Inflammatory macrophage treated with lipopolysaccharide for 4 hours (primary cell): ENCODE measurements at places on chromosomes 3 and 15.
A peak's percentile ranks its signal among the peaks of the same experiment; 100 is the strongest.

- DNase-seq: peak; percentile 99
Measured at GRCh38 chr3:99505646-99506269, 132.6 kb upstream of the COL8A1 start.

DNA sequence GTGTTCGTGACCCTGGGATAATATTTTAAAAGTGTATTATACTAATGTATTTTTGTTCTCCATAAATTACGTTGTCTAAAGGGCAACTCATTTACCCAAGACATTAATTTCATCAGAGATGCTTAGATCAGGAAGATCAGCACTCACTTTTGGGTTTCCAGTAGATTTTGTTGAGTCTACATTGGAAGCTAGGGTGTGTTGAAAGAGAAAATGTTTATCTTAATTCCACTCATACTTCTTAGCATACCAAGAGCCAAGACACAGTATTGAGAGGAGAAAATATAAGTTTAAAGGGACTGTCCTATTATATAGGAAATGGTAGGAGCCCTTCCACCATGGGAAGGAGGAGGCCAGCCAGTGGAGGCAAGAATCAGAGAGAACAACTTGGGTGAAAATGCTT is 412.9 kb upstream of the RGMA start:
- DNase-seq: no peak

GRCh38 chr3:32009101-32009500 is 27.6 kb downstream of the ZNF860 start:
- no peak for DNase-seq

GRCh38 chr3:13172644-13173013 is 99.4 kb upstream of the IQSEC1 start:
- no peak for DNase-seq

DNA sequence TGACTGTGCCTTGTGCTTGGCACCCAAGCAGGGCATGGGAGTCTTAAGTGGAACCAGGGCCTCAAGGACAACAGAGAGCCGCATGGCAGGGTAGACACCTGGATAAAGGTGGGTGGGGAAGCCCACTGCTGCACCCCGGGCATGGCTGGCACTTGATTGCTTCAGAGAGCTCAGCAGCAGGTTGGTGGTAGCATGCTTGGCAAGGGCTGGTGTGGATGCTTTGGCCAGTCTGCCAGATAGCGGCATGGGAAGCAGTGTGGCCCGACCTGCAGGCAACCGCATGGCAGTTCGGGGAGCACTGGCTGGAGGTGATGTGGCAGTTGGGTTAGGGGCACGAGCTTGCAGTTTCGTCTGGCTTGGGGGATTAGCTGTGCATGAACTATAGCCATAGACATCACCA is 2.5 kb downstream of the CCDC71 start:
- no peak for DNase-seq

DNA sequence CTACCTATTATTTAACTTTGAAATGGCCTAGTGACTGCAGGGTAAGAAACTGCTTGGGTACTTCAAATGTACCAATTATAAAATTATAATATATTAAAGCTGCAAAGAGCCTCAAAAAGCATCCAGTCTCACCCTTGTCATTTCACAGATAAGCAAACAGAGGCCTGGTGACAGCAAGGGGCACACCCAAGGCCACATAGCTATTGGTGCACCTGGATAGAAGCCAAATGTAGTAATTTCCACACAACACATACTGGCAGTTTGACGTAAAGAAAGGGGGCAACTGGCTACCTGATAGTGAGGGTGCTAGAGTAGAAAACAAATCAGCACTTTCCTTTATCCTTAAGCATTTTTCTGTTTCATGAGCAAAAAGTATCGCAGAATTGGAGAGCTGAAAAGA is 51.1 kb downstream of the IFT57 start:
- no peak for DNase-seq

DNA sequence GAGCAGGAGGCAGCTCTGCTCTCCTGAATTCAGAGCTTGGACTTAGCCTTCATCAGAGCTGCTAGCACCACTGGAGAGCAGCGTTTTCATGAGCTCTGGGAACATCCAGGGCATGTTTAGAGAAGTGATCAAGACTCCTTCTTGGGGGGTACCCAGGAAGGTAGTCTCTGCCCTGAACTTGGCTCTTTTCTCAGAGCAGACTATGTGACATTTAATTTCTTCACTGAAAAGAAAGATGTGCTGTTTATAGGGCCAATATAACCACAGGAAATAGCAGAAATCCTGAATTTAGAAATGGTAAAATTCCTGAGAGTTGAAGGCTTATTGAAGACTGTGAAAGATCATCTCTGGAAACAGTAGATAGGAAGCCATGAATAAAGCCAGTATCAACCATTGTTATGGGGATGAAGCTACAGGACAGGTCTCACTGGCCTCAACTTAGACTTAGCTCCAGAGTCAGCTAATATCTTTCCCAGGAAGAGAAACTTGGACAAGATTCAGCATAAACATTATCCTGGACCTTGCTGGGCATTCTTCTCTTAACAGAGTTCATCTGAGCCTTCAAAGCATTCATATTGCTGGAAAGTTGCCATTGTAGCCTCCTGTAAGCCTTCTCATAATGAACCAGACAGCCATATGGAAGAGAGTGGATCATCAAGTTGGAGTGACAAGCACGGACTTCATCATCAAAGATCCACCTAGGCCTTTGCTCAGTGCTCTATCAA is 386.6 kb upstream of the THBS1 start:
- no peak for DNase-seq

GRCh38 chr3:14511623-14512280 is 28.4 kb downstream of the GRIP2 start:
- no peak for DNase-seq

DNA sequence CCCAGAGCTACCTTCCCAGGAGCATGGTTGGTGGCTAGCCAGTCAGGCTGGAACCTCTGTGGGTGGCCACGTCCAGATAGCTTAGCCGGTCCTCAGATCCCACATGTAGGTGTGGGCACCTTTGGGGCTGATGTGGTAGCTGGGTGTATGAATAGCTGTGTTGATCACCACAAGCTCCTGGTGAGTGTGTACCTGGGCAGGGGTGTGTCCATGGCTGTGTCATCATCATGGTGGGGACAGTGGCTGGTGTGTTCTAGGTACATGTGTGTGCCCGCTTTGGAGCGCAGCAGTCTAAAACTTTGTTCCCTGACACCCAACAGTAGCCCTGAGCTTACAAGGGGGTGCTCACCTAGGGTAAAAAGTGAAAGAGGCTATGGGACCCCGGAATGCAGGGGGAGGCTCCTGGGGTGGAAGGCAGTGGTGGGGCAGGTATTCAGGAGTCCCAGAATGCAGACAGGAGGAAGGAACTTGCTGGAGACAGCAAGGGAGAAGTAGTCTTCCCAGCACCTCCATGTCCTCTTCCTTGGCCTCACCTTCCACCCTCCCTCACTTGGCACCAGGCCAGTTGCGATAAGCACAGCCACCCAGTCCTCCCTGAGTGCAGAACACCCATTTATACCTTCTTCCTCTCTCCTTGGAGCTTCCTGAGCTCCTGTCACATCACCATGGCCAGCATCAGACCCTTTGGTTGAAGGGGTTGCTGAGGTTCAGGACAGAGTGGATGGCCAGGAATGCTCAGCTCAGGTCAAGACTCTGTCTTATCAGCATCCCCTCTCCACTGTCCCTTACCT is 1.2 kb downstream of the CISH start:
- no peak for DNase-seq

GRCh38 chr3:143849854-143850549 is 1.7 kb upstream of the SLC9A9 start:
- peak; percentile 57 for DNase-seq

GRCh38 chr15:95709959-95710695 is 620.4 kb upstream of the NR2F2 start:
- DNase-seq: no peak

DNA sequence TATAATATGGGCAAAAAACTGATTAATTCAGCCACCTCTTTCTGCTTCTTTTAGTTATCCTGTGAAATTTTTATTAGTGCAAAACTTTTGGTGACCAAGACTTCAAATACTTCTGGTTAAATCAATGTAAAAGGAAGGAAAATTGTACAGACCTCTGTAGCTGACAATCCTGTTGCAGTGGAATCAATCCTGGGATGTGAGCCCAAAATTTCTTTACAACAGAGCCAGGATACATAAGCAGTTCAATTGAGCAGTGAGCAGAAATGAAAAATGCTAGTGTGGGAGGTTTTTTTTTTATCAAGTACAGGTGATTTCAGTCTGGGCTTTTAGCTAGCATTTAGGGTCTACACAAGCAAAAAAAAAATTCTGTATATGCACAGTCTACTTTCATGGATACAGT is 398.0 kb downstream of the OTOL1 start:
- no peak for DNase-seq

- no peak for DNase-seq
Measured at GRCh38 chr15:100090411-100090810, 251.4 kb downstream of the ADAMTS17 start.

- DNase-seq: no peak
Measured at GRCh38 chr3:55445551-55445950, 41.6 kb downstream of the WNT5A start.

- DNase-seq: no peak
Measured at GRCh38 chr3:67661089-67661488, 6.7 kb upstream of the SUCLG2 start.

DNA sequence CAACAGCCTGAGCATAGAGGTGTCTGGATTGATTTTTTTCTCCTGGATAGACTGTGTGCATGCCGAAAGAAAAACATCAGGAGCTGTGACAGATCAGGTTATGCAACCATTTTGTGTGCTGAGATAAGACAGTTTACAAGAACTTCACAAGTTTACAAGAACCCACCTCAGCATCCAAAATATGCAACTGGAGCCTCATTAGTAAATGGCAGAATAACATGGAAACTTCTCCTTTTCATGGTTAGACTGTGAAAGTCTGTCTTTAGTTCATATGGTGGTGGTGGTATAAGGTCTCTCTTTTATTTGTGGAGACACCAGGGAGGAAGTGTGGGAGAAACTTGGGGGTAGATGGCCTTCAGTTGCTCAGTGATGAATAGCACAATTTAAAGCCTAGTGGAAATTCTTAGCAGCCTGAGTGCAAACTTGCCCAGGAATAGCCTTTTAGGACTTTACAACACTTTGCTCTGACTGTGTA is 3.7 kb upstream of the ZNF609 start:
- DNase-seq: peak; percentile 30

DNA sequence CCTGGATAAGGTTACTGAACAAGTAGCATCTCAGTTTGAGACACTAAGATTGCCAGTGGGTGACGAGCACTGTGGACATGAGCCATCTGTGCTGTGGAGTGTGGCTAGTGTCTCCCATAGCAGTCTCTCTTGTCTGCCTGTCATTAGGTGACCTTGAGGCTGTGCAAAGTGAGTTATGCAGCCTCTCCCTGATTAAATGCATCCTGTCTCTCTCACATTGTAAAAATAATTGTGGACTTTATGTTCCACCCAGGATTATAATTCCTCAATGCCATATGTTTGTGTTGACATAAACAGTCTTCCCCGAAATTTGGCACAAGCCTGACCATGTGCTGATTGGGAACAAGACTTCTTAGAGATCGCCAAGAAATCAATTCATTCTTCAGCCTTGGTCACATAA is 168.9 kb downstream of the MYRIP start:
- DNase-seq: no peak

DNA sequence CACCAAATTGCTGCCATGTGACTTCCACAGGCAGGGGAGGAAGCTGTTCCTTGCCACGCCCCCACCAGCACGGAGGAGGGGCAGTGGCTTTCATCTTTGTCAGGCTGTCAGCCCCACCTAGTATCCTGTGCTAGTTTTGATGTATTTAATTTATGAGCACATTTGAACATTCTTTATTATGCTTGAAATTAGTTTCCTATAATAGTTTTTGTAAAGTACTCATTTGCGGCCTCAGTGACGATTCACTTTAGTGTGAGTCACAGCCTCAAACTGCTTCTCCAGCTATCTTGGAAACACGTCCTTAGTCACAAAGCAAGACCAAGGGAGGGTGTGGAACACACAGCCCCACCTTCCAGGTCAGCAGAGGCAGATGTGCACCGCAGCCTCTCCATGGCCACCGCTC is 239.9 kb upstream of the ATP10A start:
- no peak for DNase-seq

DNA sequence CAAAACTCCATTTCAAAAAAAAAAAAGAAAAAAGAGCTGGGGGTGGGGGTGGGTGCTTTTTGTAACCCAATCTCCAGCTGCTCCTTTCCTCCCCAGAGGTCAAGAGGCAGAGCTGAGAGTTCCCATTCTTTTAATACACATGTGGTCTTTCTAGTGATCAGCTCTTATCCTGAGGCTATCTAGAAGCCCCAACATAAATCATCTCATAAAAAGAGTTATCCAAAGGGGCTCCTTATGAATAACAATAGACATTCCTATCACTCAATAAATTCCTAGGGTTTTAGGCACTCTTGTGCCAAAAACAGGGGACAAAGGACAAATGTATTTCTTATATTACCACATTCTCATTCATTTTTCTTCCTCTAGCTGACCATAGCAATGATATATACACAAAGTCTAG is 25.1 kb upstream of the GAP43 start:
- DNase-seq: no peak

DNA sequence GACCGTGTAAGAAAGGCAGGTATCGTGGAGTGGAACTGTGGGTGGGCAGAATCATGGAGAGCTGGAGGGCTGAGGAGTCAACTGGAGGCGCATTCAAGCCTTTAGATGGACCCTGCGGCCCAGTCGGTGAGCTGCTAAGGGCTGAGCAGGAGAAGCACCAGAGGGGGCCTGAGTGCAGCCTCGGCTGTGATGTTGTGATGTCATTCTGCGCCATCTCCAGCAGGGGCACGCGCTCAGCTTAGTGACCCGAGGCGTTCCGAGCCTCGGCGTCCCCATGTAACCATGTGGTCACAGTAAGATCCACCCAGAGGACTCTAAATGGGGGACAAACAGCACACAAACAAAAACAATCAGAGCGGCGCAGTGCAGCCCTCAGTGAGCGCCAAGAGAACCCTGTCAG is 76.8 kb downstream of the VGLL4 start:
- DNase-seq: no peak

DNA sequence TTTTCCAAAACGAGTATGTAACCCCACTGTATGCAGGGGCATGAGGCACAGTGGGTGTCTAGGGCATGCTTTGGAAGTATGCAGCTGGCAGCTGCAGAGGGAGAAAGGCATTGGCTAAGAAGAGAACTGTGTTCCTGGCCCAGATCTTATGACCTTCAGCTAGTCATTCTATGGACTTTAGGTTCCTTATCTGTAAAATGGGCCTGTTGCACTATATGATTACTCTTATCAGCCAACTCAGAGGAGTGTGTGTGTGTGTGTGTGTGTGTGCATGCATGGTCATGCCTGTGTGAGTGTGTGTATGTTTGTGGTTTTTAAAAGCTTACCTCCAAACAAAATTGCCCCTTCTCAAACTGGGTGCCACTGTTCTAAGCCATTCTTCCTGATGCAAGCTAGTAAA is 27.4 kb upstream of the CHST2 start:
- DNase-seq: no peak

- DNase-seq: no peak
Measured at GRCh38 chr3:14282706-14283075, 104.1 kb downstream of the LSM3 start.

- no peak for DNase-seq
Measured at GRCh38 chr3:23863060-23863459, 53.7 kb downstream of the NKIRAS1 start.

GRCh38 chr3:62010989-62011388 is 362.4 kb downstream of the FEZF2 start:
- no peak for DNase-seq

GRCh38 chr15:31346367-31347066 is 19.9 kb downstream of the KLF13 start:
- DNase-seq: no peak
